Left forelimb (tissue), 1 donor: ENCODE measurements at places on chromosomes 3 and 15.

- DNase-seq, result no peak
Measured at GRCh38 chr3:65433480-65433879, 605.2 kb downstream of the MAGI1 start.

DNA sequence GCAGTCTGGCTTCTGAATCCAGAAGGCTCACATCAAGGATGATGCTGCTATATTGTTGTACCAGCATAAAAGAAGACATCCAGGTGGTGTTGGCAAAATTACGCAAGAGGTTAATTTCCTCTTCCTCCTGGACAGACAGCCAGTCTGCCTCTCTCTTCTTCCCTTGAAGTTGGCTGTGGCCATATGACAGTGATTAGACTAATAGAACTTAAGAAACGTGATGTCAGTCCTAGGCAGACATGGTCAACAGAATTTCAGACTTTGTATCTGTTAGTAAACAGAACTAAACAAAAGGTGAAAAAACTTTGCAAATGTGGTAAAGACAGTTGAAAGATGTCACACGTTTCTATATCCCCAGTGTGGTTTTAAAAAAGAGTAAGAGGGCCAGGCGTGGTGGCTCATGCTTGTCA, 465.2 kb upstream of the NR2F2 start:
- no peak for DNase-seq

- no peak for DNase-seq
Measured at GRCh38 chr3:196947860-196948441, 5.6 kb upstream of the NCBP2 start.

DNA sequence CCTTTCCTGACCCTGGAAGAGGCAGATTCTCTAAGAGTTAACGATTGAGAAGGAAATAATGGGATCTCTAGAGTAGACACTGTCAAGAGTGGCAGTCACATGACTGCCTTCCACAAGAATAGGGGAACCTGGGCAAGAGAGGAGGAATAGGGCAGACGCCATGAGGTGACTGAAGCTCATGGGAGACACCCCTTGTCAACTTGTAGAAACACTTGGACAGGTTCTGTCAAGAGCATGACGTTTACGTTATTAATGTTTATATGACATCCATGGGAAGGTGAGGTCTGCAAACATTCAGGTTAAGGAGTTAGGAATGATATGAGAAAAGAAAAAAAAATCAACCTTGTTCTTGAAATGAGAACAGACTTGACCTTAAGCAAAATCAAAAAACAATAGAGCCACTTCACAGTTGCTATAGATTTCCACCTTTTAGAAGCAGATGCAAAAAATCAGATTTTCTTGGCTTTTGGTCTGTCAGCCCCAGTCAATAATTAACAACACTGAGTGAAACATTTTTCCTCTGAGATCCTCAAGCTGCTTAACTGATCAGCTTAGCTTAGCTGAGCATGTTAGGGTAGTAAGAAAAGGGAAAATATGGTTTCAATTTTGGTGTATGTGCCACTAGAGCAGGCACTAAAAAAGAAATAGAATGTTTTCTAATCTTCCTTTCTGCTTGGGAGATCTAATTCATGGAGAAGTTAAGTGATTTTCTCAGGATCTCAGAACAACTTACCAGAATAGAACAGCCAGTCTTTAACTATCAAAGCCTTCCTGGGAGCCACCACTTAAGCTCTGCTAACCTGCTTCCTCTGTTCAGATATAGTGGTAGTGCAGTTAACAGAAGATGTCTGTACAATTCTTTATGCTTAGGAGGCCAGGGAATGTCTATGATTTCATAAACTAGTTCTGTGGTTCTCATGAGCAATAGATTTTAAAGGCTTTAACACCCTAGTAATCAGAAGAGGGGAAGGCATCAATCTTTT, 116.9 kb downstream of the B3GALNT1 start:
- DNase-seq, result no peak

DNA sequence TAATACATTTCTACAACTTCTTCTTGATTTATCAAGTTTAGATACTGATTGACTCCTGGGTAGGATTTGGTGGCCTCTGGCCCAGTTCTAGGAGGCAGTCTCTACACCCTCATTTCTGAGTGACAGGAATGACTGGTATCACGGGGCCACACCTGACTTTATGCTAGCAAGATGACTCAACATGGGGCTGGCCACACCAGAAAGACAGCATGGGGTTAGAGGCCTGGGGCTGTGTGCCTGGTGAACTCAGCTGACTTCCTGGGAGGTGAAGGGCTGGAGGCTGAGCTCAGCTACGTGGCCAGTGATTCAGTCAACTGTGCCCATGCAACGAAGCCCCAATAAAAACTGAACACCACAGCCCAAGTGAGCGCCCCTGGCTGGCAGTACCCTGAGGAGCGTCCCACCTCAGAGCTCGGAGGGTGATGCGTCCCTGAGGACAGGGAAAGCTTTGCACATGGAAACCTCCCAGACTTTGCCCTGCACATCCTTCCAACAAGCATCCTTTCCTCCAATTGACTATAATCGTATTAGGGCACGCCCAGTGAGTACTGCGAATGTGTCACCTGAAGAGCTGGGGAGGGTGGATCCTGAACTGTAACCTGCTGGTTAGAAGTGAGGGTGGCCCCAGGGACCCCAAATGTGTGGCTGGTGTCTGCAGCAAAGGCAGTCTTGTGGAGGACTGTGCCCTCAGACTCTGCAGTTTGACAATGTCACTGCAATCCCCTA, 57.2 kb downstream of the NIPA2 start:
- no peak for DNase-seq

DNA sequence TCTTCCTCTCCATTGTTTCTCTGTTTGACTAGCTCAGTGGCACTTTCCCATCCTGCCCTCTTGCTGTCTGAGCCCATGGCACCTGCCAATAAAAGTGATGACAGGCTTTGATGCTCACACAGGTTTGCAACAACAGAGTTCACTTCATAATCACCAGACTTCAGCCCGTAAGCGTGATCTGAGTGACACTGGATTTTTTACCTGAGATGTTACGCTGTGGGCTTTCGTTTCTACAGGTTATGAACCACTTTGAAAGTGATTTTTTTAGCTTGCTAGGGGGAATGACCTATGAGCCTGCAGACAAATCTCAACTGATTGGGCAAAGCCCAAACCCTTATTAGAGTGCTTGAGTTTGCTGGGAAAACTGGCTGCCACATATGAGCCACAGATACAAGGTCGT, 173.9 kb upstream of the ICE2 start:
- DNase-seq, result no peak
